ENCODE measurements at places on chromosomes 2 and 18.
A peak's percentile ranks its signal among the peaks of the same experiment; 100 is the strongest.

- no peak for DNase-seq
These were observed 7.1 kb downstream of the CCNYL1 start for GRCh38 chr2:207718521-207718920.

GRCh38 chr2:82656420-82656819, 1802.7 kb downstream of the SUCLG1 start:
- no peak for DNase-seq

GRCh38 chr2:69789175-69789721, 40.2 kb upstream of the GMCL1 start:
- DNase-seq = no peak

- no peak for DNase-seq
These were observed 73.8 kb downstream of the SPTBN1 start for GRCh38 chr2:54529935-54530334.

DNA sequence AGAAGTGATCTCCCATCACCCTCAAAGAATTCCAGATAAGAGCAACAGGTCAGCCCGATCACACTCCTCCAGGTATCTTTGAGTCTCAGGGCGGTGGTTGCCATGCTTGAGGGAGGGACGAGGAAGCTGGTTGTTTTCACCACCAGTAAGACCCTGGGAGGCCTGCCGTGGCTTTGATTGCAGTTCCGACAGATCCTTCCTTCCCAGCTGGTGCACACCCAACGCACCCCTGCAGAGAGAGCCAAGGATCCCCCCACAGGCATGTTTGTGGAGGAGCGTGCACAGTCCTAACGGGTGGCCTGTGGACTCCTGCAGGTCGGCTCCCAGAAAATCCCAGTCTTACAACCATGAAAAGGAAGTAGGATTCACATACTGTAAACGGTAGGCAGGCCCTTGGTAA, 13.8 kb upstream of the ZNF236 start:
- DNase-seq = no peak

- no peak for DNase-seq
These were observed 232.8 kb downstream of the KLHL29 start for GRCh38 chr2:23617811-23618215.

DNA sequence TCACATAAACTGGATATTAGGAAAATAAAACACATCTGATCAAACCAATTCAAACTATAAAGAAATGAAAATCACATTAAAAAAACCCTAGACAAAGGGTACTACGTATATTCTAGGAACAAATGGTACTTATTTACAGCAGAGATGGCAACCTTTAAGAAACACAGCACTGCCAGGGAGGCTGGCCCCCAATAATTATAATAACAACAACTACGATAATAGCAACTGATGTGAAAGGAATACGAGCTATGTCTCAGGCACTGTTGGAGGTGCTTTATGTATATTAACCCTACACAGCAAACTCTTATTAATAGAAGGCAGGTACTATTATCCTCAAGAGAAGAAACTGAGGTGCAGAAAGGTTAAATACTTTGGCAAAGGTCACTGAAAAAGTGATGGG, 193.9 kb downstream of the NBAS start:
- DNase-seq = no peak

DNA sequence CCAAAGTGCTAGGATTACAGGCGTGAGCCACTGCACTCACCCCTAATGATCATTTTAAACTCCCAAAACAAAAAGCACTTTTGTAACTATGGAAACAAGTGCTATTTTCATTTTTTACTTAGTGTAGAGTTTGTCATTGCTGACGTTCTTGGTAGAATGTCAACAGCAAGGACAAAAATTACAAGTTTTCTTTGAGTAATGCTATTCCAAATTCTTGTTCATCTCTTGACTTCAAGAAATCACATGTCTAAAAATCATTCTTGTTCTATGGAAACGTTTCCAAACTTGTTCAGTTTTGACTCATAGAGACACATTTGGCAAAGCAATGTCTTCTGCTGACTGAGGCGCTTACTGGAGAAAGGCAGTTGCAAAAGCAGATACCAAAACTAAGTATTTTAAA, 82.6 kb downstream of the MBP start:
- no peak for DNase-seq

GRCh38 chr2:105553538-105554196, 154.8 kb upstream of the FHL2 start:
- DNase-seq = no peak

- no peak for DNase-seq
These were observed 38.6 kb downstream of the SLC4A1AP start for GRCh38 chr2:27702302-27702701.

DNA sequence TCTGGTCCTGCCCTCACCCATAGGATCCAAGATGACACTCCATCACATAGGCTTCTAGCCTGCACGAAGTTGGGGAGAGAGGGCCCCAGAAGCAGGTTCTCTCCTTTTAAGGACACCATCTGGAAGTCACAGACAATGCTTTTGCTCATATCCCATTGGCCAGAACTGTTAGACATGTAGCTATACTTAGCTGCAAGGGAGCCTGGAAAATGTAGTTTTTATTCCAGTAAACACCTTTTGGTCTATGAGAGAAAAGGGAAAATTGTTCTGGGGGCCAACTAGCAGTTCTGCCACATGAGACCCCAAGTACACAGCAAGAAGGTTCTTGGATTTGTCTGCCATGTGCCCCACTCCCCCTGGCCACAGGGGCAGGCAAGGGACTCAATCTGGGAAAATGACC, 206.1 kb downstream of the ZFP36L2 start:
- DNase-seq = no peak

DNA sequence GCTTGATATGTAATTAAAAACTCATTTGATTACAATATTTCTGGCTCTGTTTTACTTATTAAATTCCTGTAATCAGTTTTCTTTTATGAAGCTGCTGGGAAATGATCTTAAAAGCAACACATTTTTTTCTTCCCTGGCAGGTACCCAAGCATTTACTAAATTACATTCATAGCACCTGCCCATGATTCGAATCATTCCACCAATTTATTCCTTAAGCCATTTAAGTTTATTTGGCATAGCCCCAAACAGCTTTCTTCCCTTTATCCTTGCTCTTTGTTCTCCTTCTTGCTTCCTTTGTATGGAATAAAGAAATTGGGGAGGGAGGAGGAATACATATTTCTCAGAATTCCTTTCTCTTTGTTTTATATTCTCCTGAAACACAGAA, 241.3 kb downstream of the AGPS start:
- DNase-seq = no peak

DNA sequence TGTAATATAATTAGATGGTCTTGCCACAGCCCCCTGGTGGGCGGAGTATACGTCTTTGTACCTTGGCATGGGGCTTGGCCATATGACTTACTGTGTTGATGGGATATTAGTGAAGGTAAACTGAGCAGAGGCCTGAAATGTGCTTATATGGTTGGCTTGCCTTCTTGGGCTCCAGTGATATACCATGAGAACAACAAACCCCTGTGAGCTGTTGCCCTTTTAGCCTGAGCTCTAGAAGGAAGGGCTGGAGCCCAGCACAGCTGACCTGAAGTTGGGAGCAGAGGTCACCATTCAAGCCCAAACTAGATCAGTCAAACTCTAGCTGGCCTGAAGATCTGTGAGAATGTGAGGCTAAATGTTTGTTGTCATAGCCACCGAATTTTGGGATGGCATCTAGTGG, 75.2 kb upstream of the CD302 start:
- no peak for DNase-seq

DNA sequence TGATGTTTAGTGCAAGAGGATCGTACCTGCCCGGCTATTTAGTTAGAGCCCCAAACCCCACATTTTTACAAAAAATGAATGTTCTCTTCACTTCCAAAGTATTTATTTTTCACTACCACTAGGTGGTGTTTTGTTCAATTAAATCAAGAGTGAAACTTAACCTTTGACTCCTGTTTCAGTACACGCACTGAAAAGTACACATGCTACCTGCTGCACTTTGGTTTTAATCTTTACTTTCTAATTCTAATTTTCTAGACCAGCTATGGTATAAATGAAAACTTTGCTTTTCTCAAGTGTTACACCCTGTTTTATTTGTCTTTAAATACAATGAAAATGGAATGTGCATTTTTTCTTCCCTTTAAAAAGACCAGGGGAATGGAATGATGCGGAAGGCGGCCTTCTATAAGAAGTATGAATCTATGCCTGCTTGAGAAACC, 31.4 kb upstream of the CHN1 start:
- no peak for DNase-seq

- peak; percentile 65 for DNase-seq
These were observed 2.3 kb upstream of the ALKAL2 start for GRCh38 chr2:290090-290722.

- no peak for DNase-seq
These were observed at the start of gene LRATD1 for GRCh38 chr2:14632133-14632936. Gene LRATD1, plus strand, starts transcription at chr2:14632717. Its CDS starts 1,263 bp downstream, at chr2:14633980.

GRCh38 chr18:74949611-74950010, 259.3 kb downstream of the PTGR3 start:
- no peak for DNase-seq

- DNase-seq = no peak
These were observed 1.2 kb downstream of the SERTAD2 start for GRCh38 chr2:64652231-64653108.

DNA sequence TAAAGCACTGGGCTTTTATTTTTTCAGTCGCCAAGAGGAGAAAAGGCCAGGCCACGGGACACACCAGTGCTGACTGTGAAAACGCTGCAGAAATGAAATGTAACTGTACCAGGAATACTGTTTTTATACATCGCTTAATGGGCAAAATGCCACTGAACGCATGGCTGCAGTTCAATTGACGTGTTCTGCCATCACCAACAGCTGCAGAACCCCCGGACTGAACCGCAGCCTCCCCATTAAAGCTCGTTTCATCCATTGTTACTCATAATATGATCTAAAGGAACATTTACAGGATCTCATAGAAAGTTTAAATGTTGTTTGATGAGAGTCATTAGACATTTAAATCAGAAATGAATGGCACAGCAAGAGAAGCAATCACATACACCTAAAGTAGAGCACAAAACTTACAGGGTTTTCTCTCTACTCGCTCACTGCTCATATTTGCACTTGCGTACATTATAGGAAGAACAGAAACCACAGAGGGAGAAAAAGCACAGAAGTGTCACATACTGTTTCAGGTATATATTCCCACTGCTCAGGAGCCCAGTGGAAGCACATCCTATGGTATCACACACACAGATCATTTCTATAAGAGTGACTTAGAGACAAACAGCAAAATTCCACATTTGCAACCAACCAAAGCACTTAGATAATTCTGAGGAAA, 35.3 kb downstream of the TCF4 start:
- no peak for DNase-seq

DNA sequence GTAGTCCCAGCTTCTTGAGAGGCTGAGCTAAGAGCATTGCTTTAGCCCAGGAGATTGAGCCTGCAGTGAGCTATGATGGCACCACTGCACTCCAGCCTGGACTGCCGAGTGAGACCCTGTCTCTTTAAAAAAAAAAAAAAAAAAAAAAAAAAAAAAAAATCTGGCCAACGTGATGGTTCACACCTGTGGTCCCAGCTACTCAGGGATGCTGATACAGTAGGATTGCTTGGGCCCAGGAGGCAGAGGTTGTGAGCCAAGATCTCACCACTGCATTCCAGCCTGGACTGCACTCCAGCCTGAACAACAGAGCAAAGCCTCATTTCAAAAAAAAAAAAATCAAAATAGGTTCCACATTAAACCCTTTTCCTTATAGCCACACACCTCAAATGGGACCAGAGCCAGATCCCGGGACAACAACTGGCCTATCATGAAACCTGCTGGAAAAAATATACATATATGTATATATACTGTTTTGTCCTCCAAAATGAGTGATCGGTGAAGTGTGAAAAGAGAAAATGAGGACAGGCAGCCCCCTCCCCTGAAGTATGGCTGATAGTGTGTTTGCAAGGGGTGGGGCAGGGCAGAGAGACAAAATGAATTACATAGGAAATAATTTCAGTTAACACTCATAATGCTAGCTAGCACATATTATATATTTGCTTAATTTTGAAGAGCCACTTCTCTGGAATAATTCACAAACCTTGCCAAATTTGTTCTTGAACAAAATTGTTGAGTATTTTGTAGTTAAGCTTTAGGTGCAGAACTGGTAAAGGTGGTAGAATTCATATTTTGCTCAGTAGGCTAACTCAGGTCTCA, 22.9 kb downstream of the MAPRE2 start:
- no peak for DNase-seq

- no peak for DNase-seq
These were observed 78.0 kb downstream of the MARCHF4 start for GRCh38 chr2:216294305-216294704.

GRCh38 chr2:78541451-78542267, 483.8 kb upstream of the REG3G start:
- DNase-seq = no peak

GRCh38 chr2:88180605-88181240, 10.6 kb downstream of the THNSL2 start:
- no peak for DNase-seq

- DNase-seq = no peak
These were observed 88.2 kb downstream of the LRATD1 start for GRCh38 chr2:14720739-14721138.

- no peak for DNase-seq
These were observed 8.5 kb downstream of the SP9 start for GRCh38 chr2:174343343-174343622.
